ENCODE measurements at places on chromosomes 6 and 20. TPM values are rescaled to one million over a fixed set of nuclear protein-coding genes. Genes with fewer than 3 reads are reported as not detected.

EYS gene
- total RNA-seq: 2.9 TPM

GJA10 gene
- total RNA-seq: not detected

- H3K4me3 ChIP-seq: no peak overlapping the region
- no peaks in the 10 kb centered on the region for H3K27me3 ChIP-seq
- no peaks in the 10 kb centered on the region for H3K36me3 ChIP-seq
These were observed 10.3 kb downstream of the KIZ start for GRCh38 chr20:21136015-21136732.

DNA sequence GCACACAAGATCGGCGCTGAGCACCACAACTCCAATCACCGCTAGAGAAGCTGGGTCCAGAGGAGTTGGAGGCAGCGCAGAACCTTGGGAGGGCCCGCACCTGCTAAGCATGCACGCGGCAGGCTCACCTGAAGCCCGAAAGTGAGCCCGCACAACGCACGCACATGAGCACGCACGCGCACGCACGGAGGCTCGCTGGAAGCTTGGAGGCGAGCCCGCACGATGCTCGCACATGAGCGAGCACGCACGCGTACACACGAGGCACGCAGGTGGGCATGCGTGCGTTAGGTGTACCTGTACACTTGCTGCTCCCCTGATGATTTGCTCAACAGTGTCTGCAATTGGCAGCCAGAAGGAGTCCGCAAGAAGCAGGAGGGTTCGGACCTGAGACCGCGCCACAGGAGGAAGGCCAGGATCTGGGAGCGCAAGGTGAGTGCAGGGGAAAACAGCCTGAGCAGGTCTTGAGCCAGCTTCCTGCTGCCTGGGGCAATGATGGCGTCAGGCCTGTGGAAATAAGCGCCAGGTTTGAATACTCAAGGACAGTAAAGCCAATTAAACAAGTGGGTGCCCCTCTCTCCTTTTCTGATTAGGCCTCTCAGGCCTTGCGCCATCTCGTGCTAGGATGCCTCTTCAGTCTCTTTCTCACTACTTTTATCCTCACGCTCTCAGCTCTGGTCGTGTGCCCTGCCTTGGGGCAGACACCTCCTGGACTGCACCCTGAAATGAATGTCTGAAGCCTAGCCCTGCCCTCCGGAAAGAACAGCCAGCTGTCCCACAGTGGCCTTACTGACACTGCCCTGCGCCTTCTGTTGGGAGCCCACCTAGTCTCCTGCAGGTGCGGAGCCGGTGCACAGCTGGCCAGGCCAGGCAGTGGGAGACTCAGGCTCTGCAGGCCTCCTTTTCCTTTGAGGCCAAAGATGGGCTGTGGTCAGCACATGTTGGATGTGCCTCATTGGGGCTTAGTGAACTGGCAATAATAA, 340.4 kb downstream of the CDC5L start:
- H3K4me3 ChIP-seq: no peak overlapping the region
- H3K36me3 ChIP-seq: no peaks in the 10 kb centered on the region
- no peaks in the 10 kb centered on the region for H3K4me1 ChIP-seq
- H3K27ac ChIP-seq: no peak overlapping the region
- no peak for DNase-seq

GRCh38 chr20:5211803-5212714, 85.3 kb downstream of the CDS2 start:
- no peaks in the 10 kb centered on the region for H3K27me3 ChIP-seq
- no peaks in the 10 kb centered on the region for H3K4me1 ChIP-seq
- H3K4me3 ChIP-seq: no peak overlapping the region
- no peak for DNase-seq
- no peak overlapping the region for H3K27ac ChIP-seq

DNA sequence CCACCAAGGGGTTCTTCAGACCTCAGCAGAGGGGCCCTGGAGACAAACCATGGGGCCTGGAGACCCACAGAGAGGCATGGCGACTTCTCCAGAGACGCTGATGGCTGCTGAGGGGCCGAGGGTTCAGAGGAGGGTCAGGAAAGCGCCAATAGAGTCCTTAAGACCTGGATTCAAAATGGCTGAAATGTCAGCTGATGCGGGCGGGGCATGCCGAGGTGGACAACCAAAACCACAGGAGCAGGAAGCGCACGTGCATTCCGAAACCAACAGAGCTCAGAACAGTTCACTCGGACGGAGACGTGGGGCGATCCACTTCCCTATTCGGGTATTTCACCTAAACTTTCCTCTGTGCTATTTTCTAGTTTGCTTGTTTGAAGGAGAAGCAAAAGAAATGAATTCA, 99.9 kb upstream of the RIN2 start:
- DNase-seq: no peak
- H3K36me3 ChIP-seq: no peaks in the 10 kb centered on the region
- H3K4me3 ChIP-seq: no peak overlapping the region
- H3K4me1 ChIP-seq: no peaks in the 10 kb centered on the region
- H3K27me3 ChIP-seq: no peaks in the 10 kb centered on the region
- no peak overlapping the region for H3K27ac ChIP-seq

- H3K36me3 ChIP-seq: no peaks in the 10 kb centered on the region
- DNase-seq: no peak
- no peaks in the 10 kb centered on the region for H3K4me1 ChIP-seq
- peak overlapping the region; percentile 8 for H3K27ac ChIP-seq
These were observed 27.9 kb downstream of the PPARD start for GRCh38 chr6:35370124-35370741.

GRCh38 chr20:62595491-62595890, 46.8 kb upstream of the SLCO4A1 start:
- H3K27me3 ChIP-seq: no peaks in the 10 kb centered on the region
- peak; percentile 53 for DNase-seq
- no peaks in the 10 kb centered on the region for H3K36me3 ChIP-seq
- no peak overlapping the region for H3K27ac ChIP-seq

- no peak for DNase-seq
These were observed 97.4 kb downstream of the TMEM170B start for GRCh38 chr6:11634948-11635347.

DNA sequence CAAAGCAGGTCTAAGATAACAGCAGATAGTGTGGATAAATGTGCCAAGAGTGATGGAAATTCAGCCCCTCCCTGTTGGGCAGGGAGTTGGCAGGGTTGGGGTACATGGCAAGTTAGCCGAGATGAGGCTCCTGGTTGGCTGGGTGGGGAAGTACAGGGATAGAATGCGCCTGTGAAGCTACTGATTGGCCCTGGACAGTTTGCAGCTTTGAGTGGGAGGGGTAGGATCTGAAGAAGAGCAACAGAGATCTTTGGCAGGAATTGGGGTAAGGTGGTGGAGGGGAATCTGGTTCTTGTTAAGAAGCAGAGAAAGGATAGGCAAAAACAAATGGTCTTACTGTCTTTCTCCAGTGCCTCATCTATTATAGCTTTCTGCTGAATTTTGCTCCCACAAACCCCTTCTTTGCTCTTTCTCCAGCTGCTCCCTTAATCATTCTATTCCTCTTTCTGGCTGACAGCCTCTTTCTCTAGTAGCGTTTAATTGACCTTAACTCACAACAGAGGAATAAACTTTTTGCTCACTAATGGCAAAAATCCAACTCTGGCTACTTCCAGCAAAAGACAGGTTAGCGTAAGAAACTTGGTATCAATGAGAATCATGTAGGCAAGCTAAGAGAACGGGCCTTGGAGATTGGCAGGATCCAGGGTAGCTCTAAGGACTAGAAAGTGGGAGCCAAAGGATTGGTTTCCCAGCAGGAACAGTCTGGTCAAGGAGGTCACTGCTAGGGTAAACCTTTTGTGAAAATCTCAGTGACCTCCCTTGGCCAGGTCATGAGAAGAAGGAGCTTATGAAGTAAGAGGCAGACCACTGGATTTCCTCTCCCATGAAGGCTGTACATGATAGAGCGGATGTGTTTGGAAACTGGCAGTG, 86.3 kb upstream of the CARMIL1 start:
- no peaks in the 10 kb centered on the region for H3K4me1 ChIP-seq
- no peaks in the 10 kb centered on the region for H3K27me3 ChIP-seq
- no peak overlapping the region for H3K4me3 ChIP-seq
- no peaks in the 10 kb centered on the region for H3K36me3 ChIP-seq
- no peak for DNase-seq

- no peak overlapping the region for H3K4me3 ChIP-seq
- H3K4me1 ChIP-seq: no peaks in the 10 kb centered on the region
- H3K36me3 ChIP-seq: no peaks in the 10 kb centered on the region
- H3K27me3 ChIP-seq: peaks cover 16% of the 10 kb centered on the region
- no peak for DNase-seq
These were observed 34.4 kb upstream of the FNDC1 start for GRCh38 chr6:159134701-159135364.

DNA sequence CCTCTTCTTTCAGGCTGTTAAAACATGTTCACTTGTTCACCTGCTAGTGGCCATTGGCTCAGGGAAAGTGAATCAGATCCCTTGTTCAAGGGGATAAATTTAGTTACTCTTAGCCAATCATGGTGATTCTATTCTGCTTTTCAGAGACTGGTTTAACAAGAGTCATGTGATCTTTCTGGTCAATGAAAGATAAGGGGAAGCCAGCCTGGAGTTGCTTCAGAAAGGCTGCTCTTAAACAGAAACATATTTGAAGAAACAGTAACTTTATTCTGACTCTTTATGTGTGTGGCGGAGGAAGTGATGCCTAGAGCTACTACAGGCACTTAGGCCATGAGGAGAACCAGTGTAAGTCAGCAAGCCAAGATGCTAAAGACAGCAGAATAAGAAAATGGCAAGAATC, 28.1 kb upstream of the AHI1 start:
- H3K27ac ChIP-seq: no peak overlapping the region
- DNase-seq: no peak
- H3K4me3 ChIP-seq: no peak overlapping the region
- H3K27me3 ChIP-seq: no peaks in the 10 kb centered on the region
- H3K4me1 ChIP-seq: no peaks in the 10 kb centered on the region
- H3K36me3 ChIP-seq: no peaks in the 10 kb centered on the region

- no peaks in the 10 kb centered on the region for H3K4me1 ChIP-seq
- DNase-seq: no peak
- H3K36me3 ChIP-seq: no peaks in the 10 kb centered on the region
- H3K27ac ChIP-seq: peak overlapping the region; percentile 50
These were observed 87.8 kb downstream of the GMDS start for GRCh38 chr6:2157441-2158127.

Measured in breast epithelium (tissue), 4 donors.